Activated CD4-positive, alpha-beta T cell treated with anti-CD3 and anti-CD28 coated beads, Interleukin-2, amount 50 U/mL, for 4 hours (primary cell): ENCODE measurements at places on chromosomes 12 and 14.
A peak's percentile ranks its signal among the peaks of the same experiment; 100 is the strongest.

GRCh38 chr12:40336573-40337199 lies 111.9 kb downstream of the LRRK2 start:
- no peak for DNase-seq

DNA sequence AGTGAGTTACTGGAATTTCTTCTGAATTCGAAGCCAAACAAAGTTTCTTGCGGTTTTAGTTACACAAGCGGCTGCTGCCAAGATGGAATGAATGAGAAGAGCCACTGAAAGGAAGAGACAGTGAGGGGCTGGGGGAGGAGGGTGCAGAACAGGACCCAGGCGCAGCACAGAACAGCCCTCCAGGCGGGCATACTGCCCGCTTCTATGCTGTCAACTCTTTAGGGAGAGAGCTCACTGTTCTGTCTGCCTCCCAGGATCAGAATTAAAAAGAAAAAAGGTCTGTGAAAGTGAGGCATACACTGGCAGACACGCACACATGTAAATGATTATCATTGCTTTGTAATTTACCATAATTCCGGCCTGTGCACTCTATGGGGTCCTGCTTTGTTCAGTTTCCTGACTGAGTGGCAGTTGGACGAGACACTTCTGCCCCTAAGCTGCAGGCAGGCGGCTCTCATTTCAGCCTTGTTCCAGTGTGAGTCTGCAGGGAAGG lies 231.6 kb downstream of the CACNA1C start:
- DNase-seq, result no peak

DNA sequence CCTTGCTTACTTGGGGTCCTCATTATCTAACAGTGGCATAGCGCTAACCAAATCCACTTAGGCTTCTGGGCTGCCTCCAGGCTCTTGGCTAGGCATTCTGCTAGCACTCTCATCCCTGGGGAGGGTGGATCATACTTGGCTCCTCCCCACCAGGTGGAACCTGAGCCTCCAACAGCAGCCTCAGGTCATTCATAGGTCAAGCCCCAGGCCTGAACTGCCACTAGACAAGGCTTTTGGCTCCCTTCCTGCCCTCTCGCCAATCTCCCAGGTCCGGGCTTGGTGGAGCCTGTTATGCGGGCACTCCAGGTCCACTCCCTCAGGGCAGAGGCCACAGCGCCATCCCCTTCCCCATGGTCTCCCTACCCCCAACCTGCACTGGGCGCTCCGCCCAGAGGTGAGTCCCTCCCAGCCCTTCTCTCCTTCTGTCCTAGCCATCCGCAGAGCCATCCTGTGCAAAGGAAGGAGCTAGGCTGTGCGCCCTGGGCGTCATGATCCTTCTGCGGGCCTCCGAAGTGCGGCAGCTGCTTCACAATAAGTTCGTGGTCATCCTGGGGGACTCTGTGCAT lies 154.9 kb upstream of the AMIGO2 start:
- DNase-seq, result no peak

- DNase-seq, result peak; percentile 42
These were observed at the start of gene CAPS2 for GRCh38 chr12:75329918-75330826. Gene CAPS2 (minus strand): TSS chr12:75330324. CDS start chr12:75326498, 3,826 bp downstream.

DNA sequence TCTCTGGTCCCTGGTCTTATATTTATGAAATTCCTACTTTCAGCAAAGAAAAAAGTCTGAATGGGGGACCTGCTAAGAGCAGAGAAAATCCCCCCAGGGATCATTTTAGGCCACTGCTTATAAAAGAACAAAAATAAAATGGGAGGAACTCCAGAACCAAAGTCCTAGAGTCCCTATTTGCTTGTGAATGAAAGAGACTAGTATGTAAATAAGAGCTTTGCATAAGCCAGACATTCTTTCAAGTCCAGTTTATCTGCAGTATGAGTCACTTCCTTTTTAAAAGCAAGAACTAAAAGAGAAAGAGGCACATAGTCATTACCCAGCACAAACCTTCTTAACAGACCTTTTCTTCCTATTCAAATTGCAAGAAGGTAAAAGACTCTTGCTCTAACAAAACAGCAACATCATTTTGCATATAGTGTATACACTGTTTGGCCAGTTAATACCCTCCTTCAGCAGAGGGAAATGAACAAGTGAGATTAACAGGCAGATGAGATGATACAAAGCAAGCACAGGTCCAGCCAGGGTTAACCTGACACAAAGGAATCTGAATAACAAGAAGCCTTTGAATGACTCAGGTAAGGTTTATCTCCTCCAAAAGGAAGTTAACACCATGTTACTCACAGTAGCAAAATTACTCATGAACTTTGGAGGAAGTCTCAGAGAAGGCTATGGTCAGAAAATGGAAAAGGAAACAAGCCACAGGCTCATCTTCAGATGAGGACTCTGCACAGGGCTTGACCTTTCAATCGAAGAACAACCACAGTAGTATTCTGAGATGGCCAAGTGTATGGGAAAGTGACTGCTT lies 87.3 kb downstream of the PHLDA1 start:
- DNase-seq, result no peak
